HuH-7 (cell line): ENCODE measurements at places on chromosomes 7 and 10.
A peak's percentile ranks its signal among the peaks of the same experiment; 100 is the strongest.

DNA sequence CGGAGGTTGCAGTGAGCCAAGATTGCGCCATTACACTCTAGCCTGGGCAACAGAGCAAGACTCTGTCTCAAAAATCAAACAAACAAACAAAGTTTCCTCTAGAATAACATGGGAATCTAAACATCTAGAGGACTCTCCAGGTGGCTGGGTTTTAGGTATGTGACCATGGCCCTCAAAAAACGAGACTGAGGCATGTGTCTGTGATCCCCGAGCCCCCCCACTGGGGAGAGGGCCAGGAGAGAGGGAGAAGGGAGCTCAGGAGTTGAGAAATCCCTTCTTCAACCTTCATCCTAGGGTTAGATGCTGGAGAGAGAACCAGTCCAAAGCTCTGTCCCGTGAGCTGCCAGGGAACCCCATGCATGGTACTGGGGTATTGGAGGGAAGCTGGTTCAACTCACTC is 188.0 kb upstream of the LYZL2 start:
- no peak for DNase-seq

GRCh38 chr7:104130726-104131125 is 77.1 kb downstream of the ORC5 start:
- DNase-seq: no peak

- no peak for DNase-seq
Observed at GRCh38 chr10:47396311-47396717, 12.2 kb upstream of the ZNF488 start.

DNA sequence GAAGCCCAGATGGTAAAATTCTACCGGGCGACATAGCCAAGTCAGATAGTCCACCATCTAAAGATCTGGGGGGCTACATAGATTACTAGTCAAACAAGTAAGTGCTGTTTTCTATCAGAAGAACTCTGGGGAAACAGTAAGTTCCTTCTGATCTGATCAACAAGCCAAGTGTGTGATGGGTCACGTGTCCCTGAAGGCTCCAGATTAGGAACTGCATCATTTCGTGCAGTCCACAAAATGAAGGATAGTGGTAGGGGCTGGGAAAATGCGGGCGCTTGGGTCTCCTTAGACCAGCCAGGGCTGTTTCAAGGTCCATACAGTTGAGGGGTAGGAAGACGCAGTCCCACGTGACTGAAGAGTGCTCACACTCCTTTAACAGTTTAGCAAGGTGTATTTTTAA is 1.8 kb upstream of the CHN2 start:
- no peak for DNase-seq

GRCh38 chr7:318476-318875 is 28.5 kb downstream of the FOXL3 start:
- no peak for DNase-seq

GRCh38 chr7:105602325-105603305 is 21.3 kb upstream of the EFCAB10 start:
- DNase-seq: no peak

- no peak for DNase-seq
Observed at GRCh38 chr10:101007099-101007711, 7.6 kb downstream of the LZTS2 start.

DNA sequence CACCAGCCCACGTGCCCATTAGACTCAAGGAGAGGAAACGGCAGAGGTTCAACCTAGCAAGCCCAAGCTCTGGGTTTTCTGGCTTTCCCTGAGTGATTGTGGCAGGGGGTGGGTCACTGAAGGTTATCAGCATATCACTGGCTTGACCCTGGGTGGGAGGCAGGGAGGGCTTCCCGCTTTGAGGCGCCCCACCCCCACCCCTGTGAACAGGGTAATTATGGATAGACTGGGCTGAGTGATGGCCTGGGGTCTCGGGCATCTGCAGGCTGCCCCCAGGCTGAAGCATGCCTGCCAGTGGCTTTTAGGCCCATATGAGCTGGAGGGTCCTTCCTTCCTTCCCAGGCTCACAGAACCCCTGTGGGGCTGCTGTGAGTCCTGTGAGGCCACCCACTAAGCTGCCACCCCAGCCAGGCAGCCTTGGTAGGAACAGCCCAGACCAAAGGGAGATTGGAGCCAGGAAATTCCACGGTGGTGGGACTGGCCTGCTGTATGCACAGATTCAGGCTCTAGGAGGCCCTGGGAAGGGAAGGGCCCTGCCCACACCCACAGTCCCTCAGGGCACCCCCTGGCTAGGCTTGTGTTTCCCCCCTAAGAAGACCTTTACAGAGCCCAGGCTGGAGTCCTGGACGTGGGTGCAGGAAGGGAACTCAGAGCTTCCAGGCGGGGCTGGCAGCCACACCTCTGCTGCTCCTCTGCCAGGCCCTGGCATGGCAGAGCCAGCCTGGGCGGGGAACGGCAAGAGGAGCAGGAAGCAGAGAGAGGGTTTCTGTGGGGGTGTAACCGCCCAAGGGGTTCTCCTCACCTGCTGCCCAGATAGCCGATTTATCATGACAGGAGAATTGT is 33.1 kb downstream of the GPRIN2 start:
- no peak for DNase-seq

DNA sequence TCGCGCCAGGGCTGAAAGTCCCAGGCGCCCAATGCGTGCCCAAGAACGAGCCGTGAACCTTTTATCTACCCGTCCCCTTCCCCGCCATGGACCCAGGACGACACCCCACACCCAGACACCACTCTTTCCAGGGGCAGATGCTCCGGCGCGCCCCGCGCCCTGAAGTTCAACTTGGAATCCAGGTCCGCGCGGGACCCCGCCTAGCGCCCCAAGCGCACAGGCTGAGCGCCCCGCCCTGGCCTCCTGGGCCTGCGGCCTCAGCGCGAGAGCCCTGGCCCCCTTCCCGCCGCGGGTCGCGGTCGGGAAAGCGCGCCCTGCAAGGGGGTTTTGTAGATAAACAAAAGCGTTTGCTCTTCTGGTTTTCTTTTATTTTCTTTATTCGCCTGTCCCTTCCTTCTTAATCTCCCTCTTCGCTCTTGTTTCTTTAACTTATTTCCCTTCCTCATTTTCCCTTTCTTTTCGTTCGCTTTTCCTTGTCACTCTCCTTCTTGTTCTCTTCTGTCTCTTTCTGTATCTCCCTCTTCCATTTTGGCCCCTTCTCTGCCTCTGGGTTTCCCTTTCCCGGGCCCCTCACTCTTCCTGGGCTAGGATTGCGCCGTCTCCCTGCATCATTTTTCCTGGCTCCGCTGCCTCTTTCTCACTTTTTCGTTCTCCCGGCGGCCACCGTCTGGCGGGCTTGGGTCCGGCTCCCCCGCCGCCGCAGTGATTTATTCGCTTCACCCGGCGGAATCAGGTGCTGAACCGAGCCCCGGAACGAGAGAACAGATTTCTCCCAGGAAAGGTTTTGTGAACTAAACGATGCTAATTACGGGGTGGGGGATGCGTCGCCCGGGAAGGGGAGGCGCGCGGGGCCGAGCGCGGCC is 15.3 kb upstream of the PAX2 start:
- DNase-seq: no peak

- no peak for DNase-seq
Observed at GRCh38 chr7:33061282-33061937, 1.2 kb downstream of the NT5C3A start.

GRCh38 chr7:110205899-110206298 is 885.0 kb upstream of the LRRN3 start:
- DNase-seq: no peak

DNA sequence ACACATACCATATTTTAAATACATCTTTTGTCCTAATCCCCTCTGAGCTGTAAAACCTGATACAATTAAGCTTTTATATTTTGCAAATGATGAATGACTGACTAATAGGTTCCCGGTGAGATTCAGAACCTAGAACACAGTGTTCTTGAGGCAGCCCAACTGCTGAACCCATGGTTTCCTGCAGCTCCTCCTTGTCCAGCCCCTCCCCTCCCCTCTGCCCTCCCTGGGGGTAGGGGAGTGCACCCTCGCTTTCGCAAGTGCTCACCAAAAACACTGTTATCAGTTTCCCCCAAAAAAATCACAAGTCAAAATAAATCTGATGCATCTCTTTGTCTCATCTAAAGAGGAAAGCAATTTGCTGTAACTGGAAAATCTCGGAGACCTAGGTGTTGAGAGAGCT is 602.8 kb downstream of the KCNMA1 start:
- DNase-seq: no peak

GRCh38 chr10:128054163-128054970 is 71.9 kb downstream of the MKI67 start:
- DNase-seq: no peak

DNA sequence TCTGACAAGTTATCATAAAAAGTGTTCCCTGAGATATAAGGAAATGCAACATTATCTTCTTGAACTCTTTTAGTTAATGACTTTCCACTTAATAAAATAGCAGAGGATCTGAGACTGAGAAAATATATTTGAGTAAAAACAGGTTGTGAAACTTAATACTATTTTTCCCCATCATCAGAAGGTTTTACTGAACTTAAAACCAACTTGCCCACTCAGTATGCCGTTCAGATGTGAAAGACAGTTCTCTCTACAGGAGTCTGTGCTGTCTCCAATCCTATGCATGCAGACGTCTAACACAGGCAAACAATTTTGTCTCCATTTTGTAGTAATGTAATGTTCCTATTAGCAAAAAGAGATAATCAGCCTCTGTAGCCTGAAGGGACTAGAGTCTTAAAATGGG is 38.2 kb upstream of the CYP2C18 start:
- DNase-seq: no peak

DNA sequence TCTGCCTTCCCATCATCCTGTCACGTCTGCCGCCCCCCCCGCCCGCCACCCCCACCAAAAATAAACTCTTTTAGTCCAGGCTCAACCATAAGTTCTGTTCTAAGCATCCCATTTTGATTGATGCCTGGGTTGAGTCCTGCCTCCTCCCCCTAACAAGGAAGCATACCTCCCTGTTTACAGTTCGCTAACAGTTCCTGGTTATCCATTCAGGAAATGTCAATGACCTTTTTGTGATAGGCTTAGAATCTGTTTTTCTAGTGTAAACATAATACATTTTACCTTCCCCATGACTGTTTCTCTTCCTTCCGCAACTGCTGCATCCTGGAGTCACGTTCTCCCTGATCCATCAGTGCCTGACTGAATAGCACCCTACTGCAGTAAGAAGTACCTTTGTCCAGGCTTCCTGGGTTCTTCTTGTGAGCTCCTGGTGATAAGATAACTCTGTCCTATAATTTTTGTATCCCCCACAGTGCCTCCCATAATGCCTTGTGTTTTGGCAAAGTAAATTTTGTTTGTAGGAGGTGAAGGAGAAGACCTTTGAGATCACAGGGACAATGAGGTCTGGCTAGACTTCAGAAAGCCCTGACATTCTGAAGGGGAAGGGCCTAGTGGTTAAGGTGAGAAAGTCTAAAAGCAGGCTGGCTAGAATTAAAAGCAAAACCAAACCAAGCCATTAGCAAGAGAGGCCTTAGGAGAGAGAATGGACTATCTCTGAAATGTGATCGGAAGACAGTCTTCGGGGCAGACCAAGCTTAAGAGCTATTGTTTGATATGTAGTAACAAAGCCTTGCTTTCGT is 7.3 kb downstream of the AGFG2 start:
- DNase-seq: peak; percentile 51

DNA sequence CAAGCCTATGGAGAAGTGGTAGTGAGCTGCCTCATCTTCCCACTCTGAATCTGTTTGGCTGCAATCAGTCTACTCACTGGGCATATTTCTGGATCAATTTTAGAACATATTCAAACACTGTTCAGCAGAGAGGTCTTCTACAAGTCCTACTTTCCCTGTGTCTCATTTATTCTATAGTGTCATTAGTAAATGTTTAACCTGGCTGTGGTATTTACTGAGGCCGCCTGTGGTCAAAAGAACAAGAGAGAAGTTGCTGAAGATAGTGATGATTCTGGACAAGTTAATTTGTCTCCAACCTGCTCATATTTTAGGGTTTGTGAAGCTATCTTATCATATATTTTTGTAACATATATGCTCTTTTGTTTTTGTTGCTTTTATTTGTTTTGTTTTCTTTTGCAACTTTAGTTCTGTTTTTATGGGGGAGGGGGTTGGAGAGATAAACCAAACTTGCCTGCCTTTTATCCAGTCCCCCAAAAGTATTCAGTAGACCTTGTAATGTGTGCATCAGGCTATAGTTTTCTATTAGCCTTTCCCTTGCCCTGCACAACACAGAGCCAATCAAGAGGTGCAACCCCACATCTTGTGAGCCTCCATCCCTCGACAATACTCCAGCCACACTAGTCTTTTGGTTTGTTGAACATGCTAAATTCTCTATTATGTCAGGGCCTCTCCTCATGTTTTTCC is 362.8 kb upstream of the MBL2 start:
- DNase-seq: peak; percentile 4

- peak; percentile 84 for DNase-seq
Observed at GRCh38 chr10:131885391-131886165, 15.2 kb upstream of the PPP2R2D start.

GRCh38 chr10:20162123-20162522 is 345.9 kb downstream of the PLXDC2 start:
- no peak for DNase-seq

GRCh38 chr10:112446055-112446854 is 459 bp downstream of the ZDHHC6 start:
- DNase-seq: no peak

- no peak for DNase-seq
Observed at GRCh38 chr7:101299511-101300464, 21.8 kb downstream of the IFT22 start.

GRCh38 chr7:26449175-26450165 is 157.8 kb downstream of the SNX10 start:
- DNase-seq: no peak

DNA sequence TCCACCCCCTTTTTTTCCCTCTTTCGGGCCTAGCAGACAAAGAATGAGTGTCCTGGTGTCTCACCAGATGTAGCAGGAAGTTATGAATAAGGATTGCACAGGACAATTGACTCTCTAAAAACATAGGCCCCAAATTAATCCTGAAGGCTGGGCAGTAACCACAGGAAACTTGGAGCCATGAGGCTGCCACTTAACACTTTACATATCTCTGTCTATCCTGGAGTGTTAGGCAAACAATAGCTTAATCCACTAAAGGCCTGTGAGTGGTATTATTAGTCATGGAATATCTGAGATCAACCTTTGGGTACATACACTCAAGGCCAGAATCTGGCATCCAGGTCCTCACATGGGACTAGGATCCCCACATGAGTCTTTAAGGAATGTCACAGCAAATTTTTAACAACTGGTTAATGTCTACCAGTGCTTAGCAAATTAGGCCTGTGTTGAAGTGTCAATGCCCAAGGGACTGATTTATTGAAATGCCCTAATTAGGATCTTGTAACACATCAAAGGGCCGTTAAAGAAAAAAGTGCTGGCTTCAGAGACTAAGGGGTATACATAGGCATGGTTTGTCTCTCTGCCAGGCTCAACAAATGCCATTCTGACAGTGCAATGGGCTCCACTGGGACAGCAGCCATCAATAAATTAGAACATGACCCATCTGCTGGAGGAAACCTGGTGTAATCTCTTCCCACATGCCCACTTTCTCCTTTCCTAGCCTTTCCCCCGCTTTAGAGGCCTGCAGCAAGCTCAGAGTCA is 196.7 kb upstream of the TBX20 start:
- no peak for DNase-seq

DNA sequence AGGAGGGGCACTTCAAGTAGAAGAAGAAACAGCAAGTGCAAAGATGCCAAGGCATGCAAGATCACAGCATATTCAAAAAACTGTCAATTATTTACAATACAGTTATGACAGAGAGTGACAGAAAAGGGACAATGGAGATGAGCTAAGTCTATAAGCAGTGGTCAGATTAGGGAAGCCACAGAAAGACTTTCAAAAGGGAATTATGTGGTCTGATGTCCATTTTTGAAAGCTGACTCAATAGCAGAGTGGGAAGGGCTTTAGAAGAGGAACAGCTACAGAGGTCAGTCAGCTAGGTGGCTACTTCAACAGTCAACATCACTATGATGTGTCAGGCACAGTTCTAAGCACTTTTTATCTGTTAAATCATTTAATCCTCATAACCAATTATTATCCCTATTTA is 45.2 kb upstream of the SPOCK2 start:
- no peak for DNase-seq
